ENCODE measurements at places on chromosomes 7 and 10. TPM values are rescaled to one million over a fixed set of nuclear protein-coding genes. Genes with fewer than 3 reads are reported as not detected.

DNA sequence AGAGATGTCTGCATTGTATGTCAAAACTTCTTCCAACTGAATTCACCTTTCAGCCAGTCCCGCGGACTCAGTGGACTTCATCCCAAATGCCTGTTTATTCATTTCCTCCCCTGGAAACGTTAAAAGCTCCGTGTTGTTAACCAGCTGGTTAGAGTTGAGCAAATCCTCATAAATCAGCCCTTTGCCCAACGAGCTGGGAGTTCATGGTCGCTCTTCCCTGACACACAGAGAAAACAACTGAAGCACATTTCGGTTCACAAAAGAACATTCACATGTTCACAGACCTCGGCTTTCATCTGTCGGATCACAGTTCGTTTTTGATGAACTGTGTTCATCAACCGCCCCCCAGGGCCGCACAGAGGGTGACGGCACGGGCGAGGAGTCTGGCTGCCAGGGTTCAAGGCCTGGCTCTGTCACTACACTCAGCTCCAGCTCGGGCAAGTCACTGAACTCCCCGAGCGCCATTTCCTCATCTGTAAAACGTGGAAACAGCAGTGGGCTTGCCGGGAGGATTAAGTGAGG is 62.6 kb downstream of the GLI3 start:
- peaks cover 34% of the 10 kb centered on the region for H3K4me1 ChIP-seq
- no peak for DNase-seq
- H3K27me3 ChIP-seq = no peaks in the 10 kb centered on the region
- H3K4me3 ChIP-seq = no peak overlapping the region
- H3K27ac ChIP-seq = peak overlapping the region; percentile 83
- H3K36me3 ChIP-seq = peaks cover 23% of the 10 kb centered on the region

- peak overlapping the region; percentile 78 for H3K4me3 ChIP-seq
- peaks cover 38% of the 10 kb centered on the region for H3K4me1 ChIP-seq
- no peaks in the 10 kb centered on the region for H3K27me3 ChIP-seq
- peaks cover 14% of the 10 kb centered on the region for H3K36me3 ChIP-seq
- peak overlapping the region; percentile 80 for H3K27ac ChIP-seq
- peak; percentile 57 for DNase-seq
These were observed 3.1 kb downstream of the PCOLCE start for GRCh38 chr7:100604976-100605911.

- H3K4me1 ChIP-seq = peaks cover 4% of the 10 kb centered on the region
- DNase-seq = no peak
- H3K27ac ChIP-seq = no peak overlapping the region
- no peaks in the 10 kb centered on the region for H3K36me3 ChIP-seq
- no peak overlapping the region for H3K4me3 ChIP-seq
These were observed 132.6 kb downstream of the VPS50 start for GRCh38 chr7:93364806-93365205.

DNA sequence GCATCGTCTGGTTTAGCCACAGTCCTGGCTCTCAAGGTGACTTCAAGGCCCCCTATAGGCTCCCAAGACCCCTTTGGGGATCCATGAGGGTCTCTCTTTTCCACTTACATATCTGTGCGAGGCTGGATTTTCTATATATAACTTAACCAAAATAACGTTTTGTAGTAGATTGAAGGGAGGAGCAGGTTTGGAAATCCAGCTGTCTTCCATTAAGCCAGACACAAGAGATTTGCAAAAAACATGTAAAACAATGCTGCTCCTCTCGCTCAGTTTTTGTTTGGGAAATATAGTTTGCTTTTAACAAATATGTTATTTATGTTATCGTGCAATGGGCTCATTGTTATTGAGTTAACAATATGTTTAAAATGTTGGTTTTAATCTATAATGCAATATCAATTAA is 811.2 kb downstream of the TYW1 start:
- no peak overlapping the region for H3K4me3 ChIP-seq
- no peak for DNase-seq
- H3K27me3 ChIP-seq = peaks cover 74% of the 10 kb centered on the region
- no peaks in the 10 kb centered on the region for H3K36me3 ChIP-seq

DNA sequence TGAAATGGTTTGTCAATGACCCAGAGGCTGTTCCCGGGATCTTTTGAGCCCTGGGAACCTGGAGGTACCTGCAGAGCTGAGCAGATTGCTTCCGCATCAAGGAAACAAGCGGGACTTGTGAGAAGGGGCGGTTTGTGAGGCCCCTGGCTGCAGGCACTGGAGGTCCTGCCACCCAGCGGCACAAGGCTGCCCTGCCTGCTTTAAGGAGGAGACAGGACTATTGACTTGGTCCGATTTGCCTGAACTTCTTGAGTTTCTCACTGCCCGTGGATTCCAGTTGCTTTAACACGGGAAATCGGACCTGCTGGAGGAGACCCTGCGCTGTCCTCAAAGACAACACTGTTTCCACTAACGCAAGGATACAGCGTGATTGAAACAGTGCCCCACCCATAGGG is 130.1 kb downstream of the DNAJB6 start:
- peaks cover 3% of the 10 kb centered on the region for H3K4me1 ChIP-seq
- H3K27me3 ChIP-seq = peaks cover 29% of the 10 kb centered on the region

DNA sequence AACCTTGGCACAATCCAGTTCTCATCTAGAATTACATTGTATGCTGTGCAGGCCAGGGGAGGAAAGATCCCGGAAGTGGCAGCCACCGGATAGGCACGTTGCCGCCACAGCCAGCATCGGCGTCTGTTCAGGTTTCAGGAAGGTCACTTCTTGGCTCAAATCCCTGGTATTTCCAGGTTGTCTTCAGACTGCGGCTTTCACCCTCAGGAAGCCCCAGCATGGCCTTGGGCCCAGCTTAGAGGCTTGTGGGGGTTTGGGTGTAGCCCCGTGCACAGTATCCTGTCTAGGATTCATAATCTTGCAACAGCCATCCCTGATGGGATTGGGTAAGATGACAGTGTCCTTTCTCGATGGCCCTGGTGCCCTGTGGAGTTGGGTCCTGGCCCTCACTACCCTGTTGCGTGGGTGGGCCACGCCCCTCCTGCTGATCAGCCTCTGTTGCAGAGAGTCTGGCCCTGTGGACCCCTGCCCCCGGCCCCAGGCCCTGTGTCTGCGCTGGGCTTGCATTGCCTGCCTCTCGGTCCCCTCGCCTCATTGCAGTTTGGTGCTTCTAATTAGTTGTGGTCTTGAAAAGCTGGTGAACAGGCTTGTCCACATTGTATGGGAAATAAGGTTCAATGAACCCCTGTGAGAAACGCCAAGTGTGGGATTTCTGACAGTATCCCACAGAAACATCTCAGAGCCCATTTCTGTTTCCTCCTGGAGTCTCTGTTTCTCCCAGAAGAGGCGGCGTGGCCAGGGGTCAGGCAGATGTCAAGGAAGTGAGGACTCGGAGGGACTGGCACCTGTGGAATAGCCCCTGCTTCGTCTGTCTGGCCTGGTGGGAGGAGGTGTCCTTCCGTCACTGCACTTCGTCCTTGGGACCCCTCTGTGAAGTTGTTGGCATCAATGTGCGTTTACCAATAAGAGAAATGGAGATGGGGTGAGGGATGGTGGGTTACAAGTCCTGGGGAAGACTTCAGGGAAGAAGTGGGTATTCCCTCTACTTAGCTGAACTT is 77.5 kb downstream of the MGMT start:
- H3K27ac ChIP-seq = no peak overlapping the region
- H3K36me3 ChIP-seq = peaks cover 2% of the 10 kb centered on the region
- peaks cover 31% of the 10 kb centered on the region for H3K4me1 ChIP-seq
- no peak overlapping the region for H3K4me3 ChIP-seq
- H3K27me3 ChIP-seq = no peaks in the 10 kb centered on the region

DNA sequence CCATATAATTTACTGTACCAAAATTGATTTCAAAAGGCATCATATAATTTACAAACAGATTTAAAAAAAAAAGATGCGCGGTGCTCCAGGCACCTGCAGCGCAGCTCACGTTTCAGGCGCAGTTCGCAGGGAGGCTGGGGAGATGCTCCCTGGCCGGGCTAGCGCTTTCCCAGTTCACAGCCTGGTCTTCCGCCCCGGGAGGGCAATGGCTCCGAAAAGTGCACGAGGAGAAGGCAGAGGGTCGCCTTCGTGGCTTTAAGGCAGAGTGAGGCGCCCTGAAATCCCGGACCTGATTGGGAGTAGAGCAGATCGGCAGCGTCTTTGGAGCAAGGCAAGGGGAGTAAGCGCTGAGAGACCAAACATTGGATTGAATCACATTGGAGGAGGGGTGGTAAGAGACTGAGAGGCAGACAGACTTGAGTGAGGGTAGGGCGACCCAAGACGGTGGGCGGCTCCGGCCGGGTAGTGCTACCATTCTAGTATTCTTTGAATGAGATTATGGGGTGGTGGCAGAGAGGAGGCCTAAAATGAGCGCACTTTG is 1.5 kb downstream of the NEUROG3 start:
- no peak overlapping the region for H3K27ac ChIP-seq

Gene TRIL
- total RNA-seq = 13.4 TPM

Gene TCERG1L
- 0.38 TPM for total RNA-seq

Gene GPR37
- 5.0 TPM for total RNA-seq

DNA sequence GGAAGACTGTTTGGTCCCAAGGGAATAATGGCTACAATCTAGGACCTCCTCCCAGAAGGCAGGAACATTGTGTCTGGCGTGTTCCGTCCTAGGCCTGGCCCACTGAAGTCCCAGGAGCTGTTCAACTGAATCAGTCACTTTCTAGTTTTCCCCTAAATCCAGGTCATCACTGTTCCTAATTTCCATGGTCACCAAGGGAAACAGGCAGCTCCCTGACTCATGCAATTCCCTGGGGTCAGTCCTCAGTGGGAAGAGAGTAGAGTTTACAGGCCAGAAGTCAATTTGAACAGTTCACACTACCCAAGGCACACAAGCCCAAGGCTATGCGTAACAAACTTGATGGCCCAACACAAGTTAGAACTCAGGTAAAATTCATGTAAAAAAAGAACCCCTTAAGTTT is 44.0 kb downstream of the CREB3L2 start:
- H3K4me3 ChIP-seq = no peak overlapping the region
- no peak for DNase-seq
- H3K36me3 ChIP-seq = peaks cover 6% of the 10 kb centered on the region
- H3K4me1 ChIP-seq = peaks cover 61% of the 10 kb centered on the region
- H3K27ac ChIP-seq = no peak overlapping the region

Gene VPS37D
- total RNA-seq = 16.1 TPM

- no peak overlapping the region for H3K4me3 ChIP-seq
- no peak overlapping the region for H3K27ac ChIP-seq
- no peaks in the 10 kb centered on the region for H3K27me3 ChIP-seq
- H3K4me1 ChIP-seq = no peaks in the 10 kb centered on the region
- no peaks in the 10 kb centered on the region for H3K36me3 ChIP-seq
- DNase-seq = no peak
These were observed 999.7 kb downstream of the NRG3 start for GRCh38 chr10:82874671-82875070.

DNA sequence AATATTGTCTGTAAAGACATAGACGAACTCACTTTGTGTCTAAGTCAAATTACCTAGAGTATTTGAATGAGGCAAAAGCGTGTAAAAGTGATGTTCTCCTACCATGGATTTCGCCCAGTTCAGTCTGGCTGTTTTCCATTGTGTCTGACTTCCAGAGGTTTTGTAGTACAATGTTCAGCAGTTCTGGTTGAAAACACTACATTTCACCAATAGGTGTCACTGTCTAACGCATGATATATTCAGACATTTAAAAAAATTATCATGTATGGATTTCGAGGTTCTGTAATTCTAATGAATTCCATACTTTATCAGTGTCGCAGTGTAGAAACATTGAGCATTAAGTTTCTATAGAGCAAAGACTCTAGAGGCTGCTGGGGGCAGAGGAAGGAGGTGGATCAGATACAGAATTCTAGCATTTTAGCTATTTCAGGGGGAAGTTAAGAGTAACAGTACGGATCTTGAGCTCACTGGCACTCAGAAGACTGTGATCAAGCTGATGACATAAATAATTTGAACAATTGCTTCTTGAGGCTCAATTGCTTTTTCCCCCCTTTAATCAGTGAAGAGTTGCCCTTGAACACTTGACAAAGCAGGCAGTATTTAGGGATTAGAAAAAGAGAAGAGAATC is 196.9 kb upstream of the RHOBTB1 start:
- H3K27me3 ChIP-seq = no peaks in the 10 kb centered on the region
- H3K27ac ChIP-seq = peak overlapping the region; percentile 50
- no peak overlapping the region for H3K4me3 ChIP-seq
- peaks cover 22% of the 10 kb centered on the region for H3K4me1 ChIP-seq
- no peak for DNase-seq

DNA sequence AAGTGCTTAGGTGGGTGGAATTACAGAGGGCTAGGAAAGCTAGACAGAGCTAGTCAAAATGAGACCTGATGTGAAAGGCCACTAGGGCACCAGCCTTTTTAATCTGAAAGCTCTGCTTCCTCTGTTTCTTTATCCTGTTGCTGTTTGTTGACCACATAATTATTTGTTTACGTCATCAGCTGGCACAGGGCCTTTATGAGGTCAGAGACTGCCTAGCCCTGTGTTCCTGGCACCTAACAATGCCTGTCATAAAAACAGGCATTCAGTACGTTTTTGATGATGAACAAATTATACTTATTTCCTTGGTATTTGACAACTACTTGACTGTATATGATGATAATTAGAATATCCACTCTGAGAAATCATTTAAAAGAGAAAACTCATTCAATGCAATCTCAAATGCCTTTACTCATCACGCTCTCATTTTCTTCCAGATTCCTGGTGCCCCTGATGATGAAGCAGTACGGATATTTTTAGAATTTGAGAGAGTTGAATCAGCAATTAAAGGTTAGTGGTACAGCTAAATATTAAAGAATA is 26.0 kb downstream of the RBM17 start:
- peaks cover 46% of the 10 kb centered on the region for H3K36me3 ChIP-seq
- peaks cover 12% of the 10 kb centered on the region for H3K4me1 ChIP-seq
- no peak for DNase-seq
- H3K27ac ChIP-seq = no peak overlapping the region
- H3K27me3 ChIP-seq = no peaks in the 10 kb centered on the region

- peak overlapping the region; percentile 43 for H3K27ac ChIP-seq
- DNase-seq = no peak
- H3K27me3 ChIP-seq = no peaks in the 10 kb centered on the region
- peaks cover 19% of the 10 kb centered on the region for H3K4me1 ChIP-seq
- H3K4me3 ChIP-seq = no peak overlapping the region
These were observed 30.3 kb upstream of the GRB10 start for GRCh38 chr7:50812841-50813475.

DNA sequence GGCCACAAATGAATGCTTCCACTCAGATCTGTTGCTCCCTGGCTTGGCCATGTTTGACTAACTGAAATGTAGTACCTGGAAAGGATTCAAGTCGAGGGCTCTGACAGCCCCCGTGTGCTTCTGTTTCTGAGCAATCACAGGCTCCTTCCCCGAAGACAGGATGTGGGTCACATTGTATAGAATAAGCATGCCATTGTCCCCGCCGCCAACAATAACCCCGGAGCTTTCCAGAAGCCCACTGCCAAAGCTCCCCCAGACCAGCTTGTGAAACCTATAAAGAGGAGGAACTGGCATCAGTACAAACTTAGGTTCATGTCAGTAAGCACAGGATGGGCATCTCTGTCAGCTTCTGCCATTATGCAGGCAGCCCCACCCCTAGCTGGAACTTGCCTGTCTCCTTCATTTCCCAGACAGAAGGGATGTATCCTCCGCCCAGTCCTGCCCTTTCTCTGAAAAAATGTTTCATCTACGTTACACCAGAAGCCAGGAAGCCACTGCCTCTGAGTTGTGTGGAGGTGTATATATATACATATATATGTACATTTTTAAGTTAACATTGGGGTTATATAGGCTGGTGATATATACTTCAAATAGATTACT is 10.3 kb downstream of the SEC31B start:
- H3K4me1 ChIP-seq = peaks cover 7% of the 10 kb centered on the region
- no peak overlapping the region for H3K27ac ChIP-seq
- H3K4me3 ChIP-seq = no peak overlapping the region
- H3K36me3 ChIP-seq = peaks cover 16% of the 10 kb centered on the region

Gene EPHB6
- 28.9 TPM for total RNA-seq

- peak overlapping the region; percentile 86 for H3K27ac ChIP-seq
- no peaks in the 10 kb centered on the region for H3K27me3 ChIP-seq
- H3K4me3 ChIP-seq = no peak overlapping the region
- no peak for DNase-seq
- H3K4me1 ChIP-seq = peaks cover 27% of the 10 kb centered on the region
- H3K36me3 ChIP-seq = no peaks in the 10 kb centered on the region
These were observed 9.6 kb downstream of the CAPZA2 start for GRCh38 chr7:116872026-116872425.

All from mesothelial cell of epicardium (in vitro differentiated cells).